ENCODE measurements at places on chromosomes 2 and 18. TPM values are rescaled to one million over a fixed set of nuclear protein-coding genes. Genes with fewer than 3 reads are reported as not detected.

DNA sequence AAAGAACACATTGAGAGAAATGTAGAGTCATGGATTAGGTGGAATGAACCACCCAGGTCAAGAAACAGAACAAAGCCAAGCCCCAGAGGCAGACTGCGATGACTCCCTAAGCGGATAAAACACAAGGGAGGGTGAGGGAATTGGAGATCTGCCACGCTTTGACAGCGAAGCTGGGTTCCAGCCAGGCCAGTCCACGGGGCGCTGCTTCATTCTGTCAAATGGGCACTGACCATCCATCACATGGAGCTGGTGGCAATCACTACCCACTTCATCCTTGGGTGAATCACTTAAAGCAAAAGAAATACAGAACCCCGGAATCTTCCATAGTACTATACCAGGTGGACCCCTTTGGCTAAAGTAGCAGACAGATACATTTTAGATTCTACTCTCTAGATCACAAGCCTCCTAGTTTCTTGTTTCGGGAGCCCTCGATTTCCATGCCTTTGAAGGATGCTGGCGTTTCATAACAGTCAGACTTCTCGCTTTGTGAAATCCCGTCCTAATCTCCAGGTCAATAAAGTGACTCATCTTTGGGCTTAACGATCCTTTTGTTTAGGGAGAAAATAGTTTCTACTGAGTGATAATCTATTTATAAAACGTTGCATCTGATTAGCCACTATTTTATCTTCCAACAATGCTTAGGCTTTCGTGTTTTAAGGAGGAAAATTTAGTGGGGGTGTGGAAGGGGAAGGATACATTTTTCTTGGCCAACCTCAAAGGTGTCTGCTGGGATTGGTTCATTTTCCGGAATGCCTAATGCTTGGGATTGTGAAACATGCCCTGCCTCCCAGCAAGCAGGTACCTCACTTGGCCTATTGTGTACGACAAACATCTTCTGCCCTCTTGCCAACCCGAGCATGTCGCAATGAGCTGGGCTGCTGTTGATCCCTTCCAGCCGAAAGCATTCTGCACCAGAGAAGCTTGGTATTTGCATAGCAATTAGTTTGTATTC lies 44.1 kb upstream of the HDAC4 start:
- no peak for DNase-seq

- no peak for DNase-seq
Measured at GRCh38 chr18:11654736-11655605, 34.1 kb upstream of the GNAL start.

Gene SERPINB12
- not detected for total RNA-seq

GRCh38 chr2:84719434-84719833 lies 161.4 kb downstream of the TRABD2A start:
- no peak for DNase-seq

- peak; percentile 42 for DNase-seq
Measured at GRCh38 chr2:14634489-14635390, 2.2 kb downstream of the LRATD1 start.

GRCh38 chr2:607709-608108 lies 69.5 kb downstream of the TMEM18 start:
- no peak for DNase-seq

DNA sequence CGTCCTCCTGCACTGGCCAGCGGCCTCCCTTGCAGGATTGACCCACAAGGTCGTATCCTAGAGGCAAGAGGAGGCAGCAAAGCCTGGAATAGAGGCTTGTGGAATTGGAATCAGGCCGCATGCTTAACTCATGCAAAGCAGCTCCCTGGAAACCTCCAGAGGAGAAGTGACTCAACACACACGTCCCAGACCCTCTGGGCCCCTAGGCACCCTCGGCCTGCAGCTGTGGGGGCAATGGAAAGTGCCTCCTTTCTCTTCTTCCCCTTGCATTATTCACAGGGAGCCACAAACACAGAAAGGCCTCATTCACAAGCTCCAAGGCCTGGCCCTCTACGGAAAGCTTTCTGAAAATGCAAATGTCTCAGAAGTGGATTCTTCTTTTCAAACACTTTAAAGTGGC lies 19.6 kb downstream of the SPATA3 start:
- no peak for DNase-seq

Gene C2orf66
- under 0.01 TPM for total RNA-seq

Gene IL36B
- total RNA-seq: not detected

DNA sequence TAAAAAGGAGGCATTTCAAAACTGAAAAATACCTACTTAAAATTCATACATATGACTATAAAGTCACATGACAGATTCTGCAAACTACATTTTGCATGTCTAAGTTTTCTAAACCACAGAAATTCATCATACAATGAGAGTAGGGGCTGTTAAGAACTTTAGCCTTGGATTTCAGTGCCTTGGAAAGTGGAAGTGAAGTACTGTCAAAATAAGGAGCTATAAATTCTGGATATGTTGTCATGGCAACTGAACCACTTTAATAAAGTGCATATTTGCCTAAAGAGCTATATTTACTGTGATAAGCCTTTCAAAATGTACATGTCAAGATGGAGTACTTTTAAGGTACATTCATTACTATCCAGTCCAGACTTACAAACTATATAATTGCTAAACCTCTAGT lies 227.1 kb downstream of the RAB3GAP1 start:
- no peak for DNase-seq

DNA sequence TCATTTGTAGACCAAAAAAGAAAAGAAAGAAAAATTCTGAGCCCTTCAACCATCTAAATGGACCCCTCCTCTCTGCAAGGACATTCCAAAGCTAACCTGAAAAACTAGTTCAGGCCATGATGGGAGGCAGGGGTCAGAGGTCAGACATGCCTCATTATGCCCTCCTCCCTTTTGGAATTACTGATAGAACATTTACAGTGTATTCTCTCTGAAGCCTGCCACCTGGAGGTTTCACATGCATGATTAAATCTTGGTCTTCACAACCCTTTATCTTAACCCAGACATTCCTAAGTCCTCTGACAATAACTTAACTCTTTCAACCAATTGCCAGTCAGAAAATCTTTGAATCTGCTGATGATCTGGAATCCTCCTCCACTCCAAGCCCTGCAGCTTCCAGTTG lies 86.0 kb downstream of the SPP2 start:
- no peak for DNase-seq

DNA sequence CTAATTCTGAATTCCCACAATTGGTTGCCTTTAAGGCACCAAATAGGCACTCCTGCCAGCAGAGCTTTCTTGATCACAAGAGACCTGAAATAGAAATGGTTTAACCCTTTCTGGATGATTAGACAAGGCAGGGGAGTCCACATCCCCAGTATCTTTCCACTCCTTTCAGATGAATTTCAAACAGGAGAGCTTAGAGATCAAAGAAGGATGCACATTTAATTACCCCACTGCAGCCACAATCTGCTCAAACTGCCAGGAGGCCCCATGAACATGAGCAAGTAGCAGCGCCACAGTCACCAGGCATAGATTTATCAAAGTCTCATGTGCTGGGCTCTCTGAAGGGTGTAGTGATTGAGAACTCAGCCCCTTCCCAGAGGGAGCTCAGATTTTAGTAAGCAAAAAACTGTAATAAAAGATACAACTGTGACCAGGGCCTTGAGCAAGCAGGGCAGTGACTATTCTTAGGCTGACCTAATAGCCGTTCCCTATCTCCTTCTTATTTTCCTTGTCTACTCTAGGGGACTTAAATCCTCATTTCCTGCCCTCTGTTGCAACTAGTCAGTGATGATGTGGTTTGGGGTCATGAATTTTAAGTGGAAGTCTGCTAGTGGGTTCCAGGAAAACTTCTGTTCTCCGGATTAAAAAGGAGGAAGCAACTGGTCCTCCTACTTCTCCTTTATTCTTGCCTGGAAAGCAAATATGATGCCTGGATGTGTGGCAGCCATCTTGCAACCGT lies 53.7 kb downstream of the SLC4A3 start:
- DNase-seq: no peak

GRCh38 chr2:17637131-17637906 lies 96.8 kb downstream of the VSNL1 start:
- no peak for DNase-seq

DNA sequence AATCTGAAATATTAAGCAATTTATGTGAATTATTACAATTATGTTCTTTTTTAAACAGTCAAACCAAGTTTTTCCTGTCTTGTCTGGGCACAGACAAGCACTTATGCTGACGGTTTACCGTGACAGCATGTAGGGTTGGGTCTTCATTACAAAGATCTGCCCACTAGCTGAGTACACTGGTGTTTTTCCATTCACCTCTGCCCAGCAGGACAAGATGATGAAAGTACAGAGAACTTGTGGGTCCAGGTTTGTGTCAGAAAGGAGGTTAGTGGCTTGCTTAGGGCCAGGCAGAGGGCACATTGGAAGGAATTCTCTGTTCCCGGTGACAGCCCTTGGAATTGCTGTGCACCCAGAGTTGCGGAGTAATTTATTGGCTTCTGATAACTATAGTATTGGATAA lies 14.0 kb downstream of the NABP1 start:
- no peak for DNase-seq

GRCh38 chr2:96161898-96162297 lies 16.7 kb upstream of the DUSP2 start:
- no peak for DNase-seq

DNA sequence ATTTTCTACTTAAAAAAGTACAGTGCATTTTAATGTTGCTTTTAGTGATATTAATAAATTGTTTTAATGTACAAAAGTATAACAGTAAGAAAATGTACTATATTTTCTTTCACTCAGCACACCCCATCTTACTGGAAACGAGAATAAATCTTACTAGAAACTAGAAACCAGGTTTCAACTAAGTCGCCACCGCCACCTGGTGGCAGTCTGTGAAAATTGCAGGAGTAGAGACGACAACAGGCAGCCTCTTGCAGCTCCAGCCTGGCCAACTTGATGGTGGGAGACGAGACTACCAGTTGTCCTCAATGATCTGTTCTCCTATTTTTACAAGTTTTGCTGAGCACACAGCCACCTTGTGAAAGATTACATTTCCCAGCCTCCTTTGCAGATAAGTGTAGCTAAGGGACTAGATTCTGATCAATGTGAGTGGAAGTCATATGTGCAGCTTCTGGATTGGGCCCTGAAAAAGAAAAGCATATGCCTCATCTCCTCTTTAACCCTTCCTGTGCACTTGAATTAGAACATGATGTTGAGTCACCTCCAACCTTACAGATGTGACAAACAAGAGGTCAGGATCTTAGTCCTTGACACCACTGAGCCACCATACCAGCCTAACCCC lies 8.7 kb downstream of the OTOF start:
- peak; percentile 70 for DNase-seq

DNA sequence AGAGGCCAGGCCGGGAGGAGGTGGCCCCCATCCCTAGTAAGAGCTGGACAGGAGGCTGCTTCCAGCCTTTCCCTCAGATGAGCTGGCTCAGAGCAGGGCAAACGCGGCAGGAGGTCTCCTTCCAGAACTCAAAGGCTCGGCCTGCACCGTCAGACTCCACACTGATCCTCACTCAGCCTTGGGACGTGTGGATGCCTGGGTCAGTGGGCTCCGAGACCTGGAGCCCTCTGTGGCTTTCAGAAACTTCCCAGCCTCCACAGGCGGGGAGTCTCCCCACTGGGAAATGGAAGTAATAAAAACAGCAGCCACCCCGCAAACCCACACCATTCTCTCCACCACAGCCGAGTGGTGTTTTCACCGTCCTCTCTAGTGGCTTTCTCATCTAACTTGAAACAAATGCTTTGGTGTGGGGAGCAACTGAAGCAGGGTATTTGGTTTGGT lies 54.3 kb downstream of the INPP5D start:
- no peak for DNase-seq

DNA sequence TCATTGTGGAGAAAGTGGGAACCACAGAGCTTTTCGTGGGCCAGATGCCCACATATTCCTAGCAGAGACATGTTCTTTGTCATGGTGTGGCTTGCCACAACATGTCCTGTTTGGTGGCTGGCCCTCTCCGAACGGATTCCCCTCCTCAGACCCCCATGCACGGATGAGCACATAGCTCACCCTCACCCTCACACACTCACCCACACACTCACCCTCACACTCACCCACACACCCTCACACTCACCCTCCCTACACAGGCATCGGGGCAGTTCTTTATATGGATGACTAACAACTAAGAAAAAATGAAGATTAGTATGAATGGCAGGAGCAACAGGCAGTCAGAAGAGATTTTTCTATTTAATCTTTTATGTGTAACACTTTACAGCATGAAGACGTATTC lies 149.9 kb downstream of the ZNF236 start:
- no peak for DNase-seq

GRCh38 chr2:206688990-206689389 lies 29.2 kb downstream of the DYTN start:
- DNase-seq: no peak

DNA sequence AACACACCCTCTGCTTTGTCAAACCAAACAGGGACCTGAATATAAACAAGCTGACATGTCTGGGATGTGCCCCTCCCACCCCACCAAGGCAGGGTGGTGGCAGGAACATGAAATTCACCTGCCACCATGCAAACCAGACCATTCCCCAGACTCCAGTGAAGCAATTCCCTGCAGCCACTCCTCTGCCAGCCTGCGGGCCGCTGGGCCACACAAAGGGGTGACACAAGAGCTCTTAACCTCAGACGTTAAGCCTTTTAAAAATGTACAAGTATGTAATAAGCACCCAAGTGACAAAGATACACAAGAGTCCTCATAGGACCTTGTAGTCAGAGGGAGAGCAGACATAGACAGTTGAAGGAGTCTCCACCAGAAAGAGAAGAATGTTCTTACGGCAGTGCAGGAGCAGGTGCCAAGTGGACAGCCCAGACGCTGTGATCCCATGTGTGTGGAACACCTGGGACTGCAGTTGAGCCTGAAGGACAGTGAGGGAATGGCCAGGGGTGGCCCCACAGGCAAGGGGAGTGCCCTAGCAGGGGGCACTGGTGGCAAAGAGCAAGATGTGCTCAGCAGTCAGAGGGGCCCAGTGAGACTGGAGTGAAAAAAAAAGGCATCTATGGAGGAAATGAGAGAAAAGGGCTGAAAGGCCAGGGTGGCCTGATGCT lies 36.9 kb downstream of the CRACDL start:
- no peak for DNase-seq

DNA sequence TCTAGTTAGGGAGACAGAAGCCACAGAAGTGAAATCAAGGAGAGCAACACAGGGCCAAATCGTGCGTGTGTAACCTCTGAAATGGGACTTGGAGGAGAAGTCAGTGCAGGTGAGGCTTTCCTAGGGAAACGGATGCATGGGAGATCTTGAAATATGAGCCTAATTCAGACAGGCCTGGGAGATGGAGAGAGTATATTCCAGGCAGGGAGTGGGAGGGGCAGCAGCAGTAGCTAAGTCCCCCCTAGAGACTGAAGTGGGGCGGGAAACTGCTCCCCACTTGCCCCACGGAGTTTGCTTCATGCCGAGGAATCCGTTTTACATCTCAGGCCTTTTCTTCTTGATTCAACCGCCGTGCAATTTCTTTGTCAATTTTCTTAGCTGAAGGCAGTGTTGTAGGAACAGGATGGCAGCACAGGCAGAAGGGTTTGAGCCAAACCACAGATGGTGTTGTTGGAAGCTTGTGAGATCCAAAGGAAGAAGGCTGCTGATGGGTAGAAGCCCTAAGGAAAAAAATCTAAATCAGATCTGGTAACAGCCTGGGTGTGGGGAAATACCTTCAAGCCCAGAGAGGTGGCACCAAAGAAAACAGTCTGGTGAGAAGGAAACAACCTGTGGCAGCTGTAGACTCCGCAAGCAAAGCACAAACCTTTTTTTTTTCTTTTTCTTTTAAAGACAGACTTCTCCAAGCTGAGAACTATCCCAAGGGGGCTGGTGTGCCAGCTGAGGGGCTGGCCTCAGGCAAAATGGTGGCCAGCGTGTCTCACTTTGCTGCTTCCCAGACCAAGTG lies 40.2 kb downstream of the EPAS1 start:
- DNase-seq: no peak

Data from dermis microvascular lymphatic vessel endothelial cell (primary cell).